RWPE2 (cell line): ENCODE measurements at places on chromosomes 4 and X.

DNA sequence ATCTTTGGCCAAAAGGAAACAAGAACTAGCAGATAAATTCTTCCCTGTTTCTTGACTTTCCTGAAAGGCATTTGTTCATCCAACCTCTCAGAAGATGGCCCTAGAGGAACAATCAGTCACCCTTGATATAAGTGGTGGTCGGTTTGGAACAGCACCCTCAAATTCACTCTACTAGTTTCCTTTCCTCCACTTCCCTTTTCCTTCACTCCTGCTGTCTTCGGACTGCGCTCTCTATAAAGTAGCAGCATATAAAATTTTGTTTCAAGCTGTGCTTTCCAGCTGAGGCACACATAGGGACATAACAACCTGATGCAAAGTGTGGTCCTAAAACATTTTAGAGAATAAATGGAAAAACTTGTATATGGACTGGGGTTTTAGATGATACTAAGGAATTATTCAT, 29.0 kb upstream of the MOB1B start:
- DNase-seq: no peak

DNA sequence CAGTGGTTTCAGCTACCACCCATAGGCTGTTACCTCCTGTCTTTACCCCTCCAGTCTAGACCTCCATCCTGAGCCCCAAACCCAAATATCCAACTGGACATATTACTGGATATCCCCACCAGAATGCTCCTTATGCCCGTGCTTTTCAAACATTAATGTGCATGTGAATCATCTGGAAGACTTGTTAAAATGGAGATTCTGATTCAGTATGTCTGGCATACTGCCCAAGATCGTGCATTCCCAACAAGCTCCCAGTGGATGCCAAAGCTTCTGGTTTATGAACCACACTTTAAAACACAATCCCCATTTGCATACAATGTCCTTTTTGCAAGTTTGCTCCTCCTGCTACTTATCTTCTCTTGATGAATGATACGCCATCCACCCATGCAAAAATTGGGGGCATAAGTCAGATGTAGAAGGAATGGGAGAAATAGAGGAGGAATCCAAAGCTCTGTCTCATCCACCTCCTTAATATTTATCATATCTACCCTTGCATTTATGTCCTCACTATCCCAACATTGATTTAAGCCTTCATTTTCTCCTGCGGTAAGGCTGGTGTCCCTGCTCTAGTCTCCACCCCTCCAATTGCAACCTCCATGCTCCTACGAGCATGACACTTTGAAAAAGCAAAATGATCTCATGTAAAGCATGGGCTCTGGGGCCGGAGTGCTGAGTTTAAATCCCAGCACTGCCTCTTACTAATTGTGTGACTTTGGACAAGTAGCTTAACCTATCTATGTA, 7.4 kb upstream of the PGRMC1 start:
- no peak for DNase-seq

- no peak for DNase-seq
These were observed 40.8 kb downstream of the ARHGAP24 start for GRCh38 chr4:85515701-85516100.

- DNase-seq: no peak
These were observed 61.7 kb downstream of the EVC start for GRCh38 chr4:5772528-5773270.

DNA sequence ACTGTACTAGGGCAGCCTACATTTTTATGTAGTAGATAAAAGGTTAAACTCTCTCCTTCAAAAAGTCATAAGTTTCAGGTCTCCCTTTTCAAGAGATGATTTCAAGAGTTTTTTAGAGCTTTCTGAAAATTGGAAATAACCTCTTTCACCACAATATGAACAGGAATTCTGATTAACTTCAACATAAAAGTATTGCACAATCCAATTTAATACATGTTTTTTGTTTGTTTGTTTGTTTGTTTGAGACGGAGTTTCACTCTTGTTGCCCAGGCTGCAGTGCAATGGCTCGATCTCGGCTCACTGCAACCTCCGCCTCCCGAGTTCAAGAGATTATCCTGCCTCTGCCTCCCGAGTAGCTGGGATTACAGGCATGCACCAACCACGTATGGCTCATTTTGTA, 265.4 kb upstream of the DCAF8L1 start:
- no peak for DNase-seq

GRCh38 chr4:47942081-47942819, 27.9 kb upstream of the NFXL1 start:
- DNase-seq: no peak

DNA sequence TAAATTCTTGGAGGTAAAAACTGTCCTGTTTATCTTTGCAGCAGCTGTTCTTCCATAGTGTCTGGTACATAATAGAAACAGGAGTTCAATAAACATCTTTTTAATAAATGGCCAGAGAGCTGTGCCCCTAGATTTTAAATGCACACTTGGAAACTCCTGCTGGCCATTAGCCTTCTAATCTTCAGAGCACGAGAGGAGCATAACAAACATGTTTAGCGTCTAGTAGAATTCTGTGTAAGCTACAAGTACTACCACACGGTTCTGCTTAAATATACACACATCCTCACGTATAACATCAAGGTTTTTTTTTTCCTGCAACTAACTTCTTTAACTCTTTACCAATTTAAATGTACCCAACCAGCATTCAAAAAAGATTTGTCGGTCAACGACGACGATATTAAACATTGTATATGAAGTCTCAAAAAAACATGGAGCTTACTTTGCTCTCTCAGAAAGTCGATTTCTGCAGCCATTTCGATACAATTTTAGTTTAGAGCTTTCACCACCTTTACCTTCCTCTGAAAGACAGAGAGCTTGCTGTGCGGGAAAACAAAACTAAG, 628 bp downstream of the SCLT1 start:
- DNase-seq: no peak

DNA sequence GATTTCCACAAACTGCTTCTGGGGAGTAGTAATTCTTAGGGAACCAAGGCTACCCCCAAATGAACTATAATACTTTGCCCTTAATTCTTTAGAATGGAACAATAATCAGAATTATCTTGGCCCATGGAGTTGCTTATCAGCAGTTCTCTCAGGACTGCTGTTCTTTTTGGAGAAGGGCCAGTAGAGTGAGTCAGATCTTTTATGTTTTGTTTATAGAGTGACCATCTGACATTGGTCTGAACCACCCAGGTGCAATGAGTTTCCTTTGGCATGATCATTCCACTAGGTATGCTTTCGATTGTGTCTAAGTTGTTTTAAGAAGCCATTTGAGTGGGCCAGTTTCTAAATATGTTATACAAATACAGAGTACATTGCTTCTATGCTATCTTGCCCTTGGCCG, 31.8 kb downstream of the PRRG1 start:
- DNase-seq: no peak

DNA sequence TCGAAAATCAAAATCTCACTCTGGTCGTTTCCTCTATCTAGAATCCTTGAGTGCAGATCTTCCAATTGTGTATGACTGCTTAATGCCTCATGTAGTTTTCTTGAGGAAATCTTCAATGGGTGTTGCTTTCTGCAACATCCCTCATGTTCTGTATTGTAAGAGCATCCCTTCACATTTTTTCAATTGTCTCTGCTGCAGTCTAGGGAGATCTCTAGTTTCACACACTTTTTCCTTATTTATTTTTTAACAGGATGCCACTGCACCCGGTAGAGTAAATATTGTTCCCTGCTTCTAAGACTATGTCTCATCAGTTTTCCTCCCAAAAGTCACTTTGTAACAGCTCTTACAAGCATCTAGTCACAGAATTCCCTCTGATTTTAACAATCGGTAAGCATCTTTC, 50.3 kb downstream of the UGT2B4 start:
- DNase-seq: no peak

- no peak for DNase-seq
These were observed 1.6 kb upstream of the GRIPAP1 start for GRCh38 chrX:49003696-49004095.

- no peak for DNase-seq
These were observed 2.8 kb downstream of the FTSJ1 start for GRCh38 chrX:48478806-48479205.

- DNase-seq: no peak
These were observed 5.7 kb upstream of the IL1RAPL1 start for GRCh38 chrX:28581522-28581921.
